Naive thymus-derived CD4-positive, alpha-beta T cell (primary cell): ENCODE measurements at places on chromosomes 4 and X. TPM values are rescaled to one million over a fixed set of nuclear protein-coding genes. Genes with fewer than 3 reads are reported as not detected.

DNA sequence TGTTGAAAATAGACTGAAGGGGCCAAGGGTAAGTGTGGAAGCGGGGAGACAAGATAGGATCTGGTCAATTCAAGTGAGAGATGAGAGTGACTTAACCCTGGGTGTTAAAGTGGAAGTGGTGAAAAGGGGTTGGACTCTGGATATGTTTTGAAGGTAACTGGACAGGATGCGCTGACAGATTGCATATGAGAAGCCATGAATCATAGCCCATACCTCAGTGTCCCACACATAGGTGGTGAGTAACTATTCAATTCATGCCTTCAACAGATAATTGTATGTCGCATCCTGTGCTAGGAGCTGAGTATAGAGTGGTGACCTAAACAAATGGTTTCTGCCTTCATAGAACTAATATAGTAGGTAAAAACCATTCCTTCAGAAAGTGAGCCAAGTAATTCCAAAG, 76.7 kb downstream of the KLHL34 start:
- DNase-seq, result no peak

ITGB1BP2 gene
- polyA plus RNA-seq, result not detected

CTAG1A gene
- not detected for polyA plus RNA-seq

GRCh38 chr4:10582059-10582686, 102.4 kb downstream of the CLNK start:
- DNase-seq, result peak; percentile 42

ADAMTS3 gene
- not detected for polyA plus RNA-seq

PAGE4 gene
- not detected for polyA plus RNA-seq

BST1 gene
- 0.45 TPM for polyA plus RNA-seq

XKRX gene
- 0.09 TPM for polyA plus RNA-seq

GRCh38 chr4:186771624-186772023, 48.0 kb upstream of the FAT1 start:
- no peak for DNase-seq

- DNase-seq, result no peak
These were observed 25.7 kb downstream of the SLC9A7 start for GRCh38 chrX:46733226-46733625.

GRCh38 chr4:66169341-66169740, 499.1 kb upstream of the EPHA5 start:
- DNase-seq, result no peak

DNA sequence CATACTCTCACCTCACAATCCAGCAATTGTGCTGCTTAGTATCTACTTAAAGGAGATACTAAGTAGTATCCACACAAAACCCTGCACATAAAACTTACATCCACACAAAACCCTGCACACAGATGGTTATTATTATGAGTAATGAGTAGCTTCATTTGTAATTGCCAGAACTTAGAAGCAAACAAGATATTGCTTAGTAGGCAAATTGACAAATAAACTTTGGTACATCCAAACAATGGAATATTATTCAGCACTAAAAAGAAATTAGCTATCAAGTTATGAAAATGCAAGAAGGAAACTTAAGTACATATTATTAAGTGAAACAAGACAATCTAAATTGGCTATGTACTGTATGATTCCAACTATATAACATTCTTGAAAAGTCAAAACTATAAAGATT, 80.6 kb downstream of the NPY2R start:
- no peak for DNase-seq

DNA sequence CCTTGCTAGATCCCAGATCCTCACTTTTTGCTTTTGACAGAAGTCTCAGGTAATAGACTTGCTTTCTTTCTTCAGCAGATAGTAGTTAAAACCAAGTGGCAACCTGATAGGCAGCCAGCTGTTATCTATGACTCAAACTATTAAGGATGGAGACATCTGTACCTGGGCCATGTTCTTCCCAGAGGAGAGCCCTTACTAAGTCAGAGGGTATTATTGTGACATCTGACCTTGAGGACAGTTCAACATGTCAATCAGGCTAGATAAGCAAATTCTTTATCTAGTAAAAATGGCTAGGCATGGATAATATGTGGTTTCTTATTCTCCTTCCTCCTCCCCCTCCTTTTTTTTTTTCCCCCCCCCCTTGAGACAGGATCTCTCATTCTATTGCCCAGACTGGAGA, 39.2 kb downstream of the TRIM2 start:
- no peak for DNase-seq

DNA sequence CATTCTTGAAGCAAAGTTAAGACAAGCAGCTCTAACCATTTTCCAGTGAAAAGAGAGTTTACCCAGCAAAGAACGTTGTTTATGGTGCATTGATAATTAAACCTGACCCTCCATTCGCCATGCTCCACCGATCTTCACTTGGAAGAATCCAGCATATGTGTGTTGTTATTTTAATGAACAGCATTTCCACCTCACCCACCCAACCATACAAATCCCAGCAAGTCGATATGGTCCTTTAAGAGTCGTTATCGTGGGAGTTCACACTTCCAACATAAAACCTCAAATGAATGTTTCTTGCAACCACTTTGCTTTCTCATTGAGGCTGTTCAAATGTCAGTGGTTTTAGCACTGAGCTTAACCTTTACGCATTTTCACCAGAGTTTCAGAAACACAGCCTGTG, 147.4 kb upstream of the LDB2 start:
- no peak for DNase-seq

- no peak for DNase-seq
These were observed 41.5 kb upstream of the DCAF8L2 start for GRCh38 chrX:27548624-27549023.

DNA sequence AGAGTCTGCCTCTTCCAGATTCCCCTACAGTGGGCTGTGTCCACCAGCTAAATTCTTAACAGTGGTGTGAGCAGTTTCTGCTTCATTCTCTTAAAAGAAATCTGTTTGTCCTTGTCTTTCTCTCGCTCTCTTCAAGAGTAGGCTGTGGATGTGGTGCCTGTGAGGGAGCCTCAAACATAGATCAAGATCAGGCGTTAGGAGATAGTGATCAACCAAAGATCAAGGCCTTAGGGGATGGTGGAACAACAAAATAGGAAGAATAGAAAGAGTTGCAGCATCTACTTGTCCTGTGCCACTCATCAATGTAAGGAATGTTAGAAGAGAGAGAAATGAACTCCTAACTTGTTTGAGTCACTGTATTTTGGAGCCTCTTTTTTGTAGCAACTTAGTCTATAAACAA, 144.2 kb downstream of the AASDH start:
- DNase-seq, result no peak
